ENCODE measurements at places on chromosomes 2 and 18.

DNA sequence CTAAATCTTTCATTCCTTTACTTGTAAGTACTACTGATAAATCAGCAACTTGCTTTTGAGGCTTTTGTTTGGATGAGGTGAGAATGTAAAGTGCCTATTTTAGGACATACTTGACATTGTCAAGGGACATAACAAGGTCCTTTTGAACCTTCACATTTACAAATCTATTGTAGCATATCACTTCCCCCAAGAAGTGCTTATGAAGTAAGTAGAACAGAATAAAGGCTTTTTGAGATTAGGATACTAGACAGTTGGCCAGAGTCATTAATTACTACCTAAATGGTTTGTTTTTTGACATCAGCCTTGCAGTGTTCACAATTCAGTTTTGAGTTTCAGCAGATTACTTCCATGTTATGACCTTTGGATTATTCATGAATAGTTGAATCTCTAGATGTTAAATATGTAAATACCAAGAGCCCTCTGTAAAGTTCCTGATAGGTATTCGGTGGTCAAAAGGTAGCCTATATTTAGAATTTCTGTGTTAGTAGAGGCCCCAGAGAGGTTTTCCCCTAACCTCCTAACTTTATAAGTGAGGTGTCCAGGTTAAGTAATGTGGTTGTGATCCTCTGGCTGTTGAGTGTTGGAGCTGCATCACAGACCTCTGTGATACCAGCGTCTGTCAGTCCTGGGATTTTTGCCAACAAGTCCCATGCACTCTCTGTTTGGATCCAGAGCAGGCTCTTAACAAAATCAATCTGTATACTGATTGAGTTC lies 67.2 kb downstream of the LCLAT1 start:
- no peak for DNase-seq

- no peak for DNase-seq
Observed at GRCh38 chr2:58239243-58239925, 1.7 kb downstream of the FANCL start.

- no peak for DNase-seq
Observed at GRCh38 chr2:170823088-170823897, 6.6 kb downstream of the GAD1 start.

GRCh38 chr2:217289907-217290280 lies 430.0 kb upstream of the TNP1 start:
- DNase-seq: no peak

- no peak for DNase-seq
Observed at GRCh38 chr18:59446012-59446411, 86.9 kb upstream of the LMAN1 start.

GRCh38 chr2:171158036-171158789 lies 2.5 kb downstream of the TLK1 start:
- no peak for DNase-seq

- DNase-seq: no peak
Observed at GRCh38 chr2:207729465-207729998, 18.1 kb downstream of the CCNYL1 start.

DNA sequence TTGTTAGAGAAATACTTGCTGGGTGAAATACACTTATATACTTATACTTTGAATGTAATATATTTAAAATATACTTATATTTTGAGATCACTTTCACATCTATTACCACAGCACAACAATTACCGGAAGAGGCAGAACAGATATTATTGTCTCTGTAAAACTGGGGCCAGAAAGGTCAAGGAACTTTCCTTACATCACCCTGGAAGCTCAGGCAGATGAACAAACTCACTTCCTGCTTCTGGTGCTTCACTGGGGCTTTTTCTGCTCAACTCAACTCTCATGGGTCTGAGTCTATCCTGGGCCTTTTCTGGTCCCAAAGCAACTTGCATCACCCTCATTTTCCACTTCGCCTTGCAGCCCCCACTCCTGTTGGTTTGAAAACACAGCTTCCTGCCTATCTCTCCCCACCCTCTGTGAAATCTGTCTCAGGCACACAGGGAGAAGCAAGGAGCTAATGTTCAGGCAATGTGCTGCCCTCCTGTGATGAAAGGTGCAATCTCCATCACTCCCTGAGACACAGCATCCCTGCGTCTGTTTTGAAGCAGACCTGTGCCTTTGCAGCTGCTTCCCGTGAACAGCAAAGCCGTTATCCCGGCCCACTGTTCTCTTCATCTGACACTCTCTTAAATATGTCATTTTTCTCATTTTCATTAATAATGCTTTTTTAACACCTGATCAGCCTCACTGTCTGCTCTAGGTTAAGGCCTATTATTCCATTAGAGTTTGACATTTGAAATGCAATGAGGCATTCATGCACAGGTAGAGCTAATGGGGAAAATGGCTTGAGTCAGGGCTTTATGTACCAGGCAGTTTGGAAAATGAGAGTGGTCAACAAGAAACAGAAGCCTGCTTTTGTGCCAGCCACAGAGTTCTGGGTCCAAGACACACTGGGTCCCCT lies 251.9 kb upstream of the CHAC2 start:
- no peak for DNase-seq

DNA sequence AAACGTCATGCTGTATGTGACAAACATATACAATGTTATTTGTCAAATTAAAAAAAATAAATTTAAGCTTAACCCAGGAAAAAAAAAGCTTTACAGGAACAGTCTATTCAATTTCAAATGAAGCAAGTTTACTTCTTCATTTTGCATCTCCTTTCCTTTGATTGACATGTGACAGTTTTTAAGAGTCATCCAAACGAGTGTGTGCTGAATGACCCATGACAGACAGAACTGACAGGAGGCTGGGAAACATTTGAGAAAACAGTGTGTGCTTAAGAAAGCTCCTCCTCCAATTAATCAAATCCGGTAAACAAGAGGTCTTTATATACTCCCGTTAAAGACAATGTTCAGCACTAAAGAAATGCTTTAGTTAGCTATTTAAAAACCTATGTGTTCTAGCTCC lies 177.7 kb downstream of the SRBD1 start:
- DNase-seq: no peak
